ENCODE measurements at places on chromosomes 1 and 21. TPM values are rescaled to one million over a fixed set of nuclear protein-coding genes. Genes with fewer than 3 reads are reported as not detected.

Gene DISP1
- 4.0 TPM for total RNA-seq

Gene AIRE
- 0.08 TPM for total RNA-seq

Gene GNPAT
- total RNA-seq = 34.7 TPM

Gene JAM2
- total RNA-seq = 3.0 TPM

Gene C1QA
- not detected for total RNA-seq

Gene OR2T35
- total RNA-seq = not detected

Gene L1TD1
- total RNA-seq = 0.78 TPM

Gene TFF1
- not detected for total RNA-seq

Gene PAPPA2
- total RNA-seq = 1.3 TPM

Gene F5
- not detected for total RNA-seq

Gene E2F2
- total RNA-seq = 2.3 TPM

Gene CHI3L2
- not detected for total RNA-seq

Gene AKR7A3
- total RNA-seq = under 0.01 TPM

Gene IFNLR1
- 0.78 TPM for total RNA-seq

Gene HTR6
- total RNA-seq = not detected

Gene EFNA1
- total RNA-seq = 1.8 TPM

Gene RXFP4
- total RNA-seq = not detected

Gene C1QC
- not detected for total RNA-seq

Gene TDRD5
- total RNA-seq = under 0.01 TPM

Gene SIM2
- total RNA-seq = 0.91 TPM

Gene ALX3
- not detected for total RNA-seq

Gene SPEN
- 9.7 TPM for total RNA-seq

Gene RAB42
- total RNA-seq = 5.5 TPM

Gene CD5L
- total RNA-seq = not detected

Gene MCOLN3
- total RNA-seq = not detected

Gene GJA5
- total RNA-seq = 0.26 TPM

Gene AMPD1
- total RNA-seq = not detected

Gene HCN3
- total RNA-seq = 0.26 TPM

Gene TTC22
- total RNA-seq = not detected

Gene LCE2D
- not detected for total RNA-seq

Gene SLFNL1
- 1.4 TPM for total RNA-seq

Gene RRP1
- total RNA-seq = 21.1 TPM

Gene EFNA4
- total RNA-seq = 11.7 TPM

Gene SMYD2
- total RNA-seq = 17.6 TPM

Data from epithelial cell of alveolus of lung (primary cell).